LHCN-M2 (cell line): ENCODE measurements at places on chromosomes 5 and 9. TPM values are rescaled to one million over a fixed set of nuclear protein-coding genes. Genes with fewer than 3 reads are reported as not detected.
A peak's percentile ranks its signal among the peaks of the same experiment; 100 is the strongest.

Gene TMEM232
- total RNA-seq: 1.1 and 1.3 TPM in 2 replicates

Gene PRDM9
- total RNA-seq: not detected in 2 replicates

Gene FLT4
- 3.2 and 4.5 TPM in 2 replicates for total RNA-seq

Gene NTNG2
- total RNA-seq: 2.2 and 2.4 TPM in 2 replicates

Gene PDZD2
- not detected in 2 replicates for total RNA-seq

Gene LEAP2
- 0.17 and 0.77 TPM in 2 replicates for total RNA-seq

DNA sequence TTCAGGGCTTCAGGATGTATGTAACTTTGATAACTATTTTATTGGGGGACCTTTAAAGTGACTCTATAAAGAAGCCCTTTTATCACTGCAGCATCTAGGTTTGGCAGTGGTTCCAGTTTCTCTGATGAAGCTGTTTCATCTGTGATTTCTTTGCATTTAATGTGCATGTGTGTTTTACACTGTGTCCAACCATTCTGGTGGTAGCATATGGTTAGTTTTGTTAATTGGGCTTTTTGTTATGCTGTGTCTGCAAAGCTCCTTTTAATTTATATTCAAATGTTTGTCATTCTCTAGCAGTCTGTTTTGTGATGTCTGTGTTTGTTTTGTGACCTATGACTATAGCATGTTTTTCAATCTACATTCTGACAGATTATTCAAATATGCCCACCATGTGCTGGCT lies 294.8 kb downstream of the DNAH5 start:
- DNase-seq: no peak

DNA sequence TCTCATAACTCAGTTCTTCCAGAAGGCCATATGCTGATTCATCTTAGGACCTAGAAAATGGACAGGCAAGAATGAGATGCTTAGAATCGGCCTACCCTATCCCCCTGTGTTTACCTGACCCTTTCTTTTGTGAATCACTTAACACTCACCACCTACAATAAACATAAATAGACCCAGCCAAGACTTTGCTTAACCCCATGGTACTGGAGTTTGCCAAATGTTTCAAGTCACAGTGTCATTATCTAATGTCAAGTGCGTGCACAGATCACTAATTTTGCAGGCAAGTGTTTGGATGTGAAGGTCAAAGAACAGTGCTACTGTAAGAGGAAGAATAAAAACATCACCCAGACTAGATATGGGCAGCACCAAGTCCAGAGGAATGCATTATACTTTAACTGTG lies 77.5 kb downstream of the GLIS3 start:
- DNase-seq: no peak

GRCh38 chr5:178232124-178232919 lies at the start of gene PHYKPL:
Gene PHYKPL (minus strand): TSS chr5:178232802. CDS start chr5:178232550, 252 bp downstream.
- DNase-seq: peak; percentile 69

DNA sequence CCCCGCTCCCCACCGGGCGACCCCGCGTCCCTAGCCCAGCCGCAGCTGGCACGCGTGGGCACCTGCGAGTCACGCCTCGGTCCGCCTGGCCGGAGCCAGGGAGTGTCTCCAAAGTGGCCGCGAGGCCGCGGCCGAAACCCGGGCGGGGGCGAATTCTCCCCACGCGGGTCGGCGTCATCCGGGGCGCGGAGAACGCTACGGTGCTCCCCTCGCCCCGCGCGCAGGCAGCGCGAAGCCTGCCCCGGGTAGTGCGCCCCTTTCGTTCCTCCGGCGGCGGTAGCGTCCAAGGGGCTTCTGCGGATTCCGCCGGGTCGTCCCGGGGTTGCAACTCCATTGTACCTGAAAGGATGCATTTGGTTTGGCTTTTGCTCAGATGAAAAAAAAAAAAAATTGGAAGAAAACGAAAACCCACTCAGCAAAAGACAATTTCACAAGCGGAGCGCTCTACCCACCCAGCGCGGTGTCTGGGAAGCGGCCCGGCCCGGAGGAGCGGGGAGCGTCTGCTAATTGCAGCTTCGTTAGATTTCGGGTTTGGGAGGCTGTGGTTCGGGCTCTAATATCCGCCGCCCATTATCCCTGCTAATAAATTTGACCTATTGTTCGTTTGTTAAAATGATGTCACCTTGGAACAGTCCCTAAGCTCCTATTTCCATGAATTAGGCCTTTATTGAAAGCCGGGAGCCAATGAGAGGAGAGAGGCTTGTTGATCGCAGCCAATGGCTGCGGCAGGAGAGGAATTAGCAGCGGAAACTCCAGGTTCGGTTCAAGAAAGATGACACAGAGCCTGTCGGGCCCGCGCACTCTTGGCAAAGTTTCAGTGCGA lies at the start of gene TLX3:
Gene TLX3, plus strand, starts transcription at position 796 of the 823 bp plus-strand sequence. CDS start 118 bp downstream, outside the sequence.
- DNase-seq: no peak

GRCh38 chr5:157870837-157871834 lies 12.2 kb upstream of the CLINT1 start:
- DNase-seq: peak; percentile 54

- no peak for DNase-seq
Observed at GRCh38 chr5:169688106-169688505, 51.0 kb downstream of the DOCK2 start.

DNA sequence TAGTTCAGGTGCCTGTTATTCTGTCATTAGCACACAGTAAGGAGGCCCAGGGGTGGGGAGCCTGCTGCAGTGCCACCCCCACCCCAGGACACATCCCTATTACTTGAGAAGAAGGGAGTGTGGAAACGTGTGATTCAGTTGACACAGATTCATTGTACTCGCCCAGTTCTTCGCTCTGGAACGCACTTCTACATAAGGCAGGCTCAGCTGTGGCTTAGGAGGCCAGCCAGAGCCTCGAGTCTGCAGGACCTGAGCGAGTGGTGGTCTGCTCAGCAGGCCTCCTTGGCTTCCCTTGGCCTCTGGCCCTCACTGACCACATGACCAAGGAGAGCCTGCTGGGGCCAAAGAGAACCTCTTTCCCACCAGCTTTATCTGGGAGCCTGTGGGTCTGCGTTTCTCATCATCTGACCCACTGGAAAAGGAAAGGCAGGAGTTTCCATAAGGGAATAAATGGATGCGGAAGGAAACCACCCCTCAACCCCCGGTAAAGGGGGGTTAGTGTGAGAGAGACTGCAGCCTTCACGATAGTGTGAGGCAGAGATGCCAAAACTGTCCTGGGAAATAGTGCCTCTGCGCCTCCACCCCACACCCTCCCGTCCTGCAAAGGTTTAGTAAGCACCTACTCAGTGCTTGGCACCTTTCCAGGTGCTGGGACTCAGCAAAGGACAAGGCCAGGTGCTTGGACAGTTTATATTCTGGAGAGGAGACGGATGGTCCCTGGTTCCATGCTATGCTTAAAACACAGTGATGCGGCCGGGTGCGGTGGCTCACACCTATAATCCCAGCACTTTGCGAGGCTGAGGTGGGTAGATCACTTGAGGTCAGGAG lies 73.7 kb downstream of the PPARGC1B start:
- DNase-seq: no peak

DNA sequence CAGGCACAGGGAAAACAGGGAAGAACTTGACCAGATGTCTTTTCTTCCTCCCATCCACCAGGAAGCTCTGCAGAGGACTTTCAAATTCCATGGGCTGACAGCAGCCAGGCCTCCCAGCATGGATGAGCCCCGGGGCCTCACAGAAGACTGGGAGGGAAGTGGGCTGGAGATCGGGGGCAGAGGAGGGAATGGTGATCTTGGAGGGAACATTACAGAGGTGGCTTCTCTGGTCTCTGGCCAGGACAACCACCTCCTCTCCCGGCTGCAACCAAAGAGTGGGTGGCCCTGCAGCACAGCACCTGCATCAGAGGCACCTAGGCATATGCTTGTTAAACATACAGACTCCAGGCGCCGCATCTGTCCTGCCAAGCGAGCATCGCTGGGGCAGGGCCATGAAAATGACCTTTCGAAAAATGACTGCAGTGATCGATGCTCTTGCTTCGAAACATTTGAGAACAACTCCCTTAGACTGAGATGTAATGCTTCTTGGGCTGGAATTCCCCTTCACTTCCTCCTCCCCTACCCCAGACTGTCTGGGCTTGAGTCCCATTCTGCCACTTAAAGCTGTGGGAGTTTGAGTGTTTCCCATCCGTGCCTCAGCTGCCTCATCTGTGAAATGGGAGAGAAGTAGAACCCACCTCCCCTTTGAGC lies 68.7 kb upstream of the UNC5A start:
- no peak for DNase-seq

- DNase-seq: no peak
Observed at GRCh38 chr5:8685704-8686103, 816.8 kb downstream of the MTRR start.

GRCh38 chr9:108478431-108479332 lies 377.1 kb downstream of the ACTL7B start:
- peak; percentile 94 for DNase-seq

- DNase-seq: no peak
Observed at GRCh38 chr9:6304232-6304631, 23.9 kb upstream of the TPD52L3 start.

DNA sequence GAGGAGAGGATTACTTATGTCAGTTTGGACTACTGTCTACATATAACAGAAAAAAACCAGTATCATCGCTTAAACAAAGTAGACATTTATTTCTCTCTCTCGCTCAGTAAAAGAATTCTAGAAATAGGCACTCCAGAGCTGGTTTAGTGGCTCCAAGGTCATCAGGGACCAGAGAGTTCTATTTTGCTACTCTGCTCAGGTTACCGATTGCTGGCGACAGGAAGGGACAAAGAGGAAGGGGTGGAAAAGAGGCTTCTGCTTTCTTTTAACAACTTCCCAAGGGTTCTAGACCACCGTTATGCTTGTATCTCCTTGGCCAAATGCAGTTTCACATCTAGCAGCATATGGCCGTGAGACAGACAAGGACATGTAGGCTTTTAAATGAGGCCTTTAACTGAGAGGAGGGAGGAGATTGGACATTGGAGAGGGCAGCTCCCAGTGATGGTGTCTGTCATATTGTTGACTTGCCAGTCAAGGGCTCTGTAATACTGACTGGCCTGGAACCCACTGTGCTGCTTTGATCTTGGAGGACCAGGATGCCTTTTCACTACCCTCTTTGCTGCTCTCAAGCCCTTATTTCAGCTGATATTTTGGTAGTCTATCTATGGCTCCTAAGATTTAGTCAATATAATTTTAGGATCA lies 15.6 kb upstream of the DCP2 start:
- DNase-seq: no peak

GRCh38 chr5:134099939-134100282 lies 14.6 kb upstream of the TCF7 start:
- DNase-seq: no peak
